OCI-LY7 (cell line): ENCODE measurements at places on chromosomes 5 and 9. TPM values are rescaled to one million over a fixed set of nuclear protein-coding genes. Genes with fewer than 3 reads are reported as not detected.

DNA sequence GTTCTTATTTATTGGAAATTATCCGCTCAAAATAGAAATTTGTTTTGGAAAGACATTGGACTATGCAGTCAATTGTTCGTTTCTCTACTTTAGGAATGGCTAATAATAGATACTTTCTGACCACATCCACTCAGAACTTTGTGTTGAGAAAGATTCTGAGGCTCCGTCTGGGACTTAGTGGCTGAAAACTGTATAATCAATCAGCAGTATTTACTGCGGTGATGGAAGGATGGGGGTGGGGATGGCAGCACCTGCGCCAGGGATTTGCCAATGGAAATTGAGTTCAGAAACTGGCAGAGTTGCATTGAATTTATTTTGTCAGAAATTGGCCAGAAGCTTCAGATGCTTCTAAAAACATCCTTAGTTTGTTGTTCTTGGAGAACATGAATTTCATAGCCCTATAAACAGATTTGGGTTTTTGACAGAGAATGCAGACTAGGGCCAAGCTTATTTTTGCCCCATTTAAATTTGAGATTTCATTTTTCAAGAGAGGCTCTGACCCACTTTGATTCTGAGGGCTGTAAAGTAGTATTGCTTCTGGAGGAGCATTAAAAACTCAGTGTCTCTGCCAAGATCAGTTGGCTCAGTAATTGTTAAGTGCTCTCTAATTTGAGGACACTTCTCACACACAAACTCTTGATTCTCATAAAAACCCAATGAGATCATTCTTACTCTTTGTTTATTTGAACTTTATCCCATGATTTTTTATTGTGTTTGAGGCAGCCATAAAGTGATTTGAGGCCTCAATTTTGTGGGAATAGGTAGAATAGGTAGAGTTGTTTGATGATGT is 215.1 kb downstream of the CD180 start:
- DNase-seq = no peak

GRCh38 chr9:125558453-125559092 is 148.4 kb downstream of the MAPKAP1 start:
- DNase-seq = peak; percentile 72

GRCh38 chr5:111385970-111386831 is 126.1 kb downstream of the STARD4 start:
- no peak for DNase-seq

DNA sequence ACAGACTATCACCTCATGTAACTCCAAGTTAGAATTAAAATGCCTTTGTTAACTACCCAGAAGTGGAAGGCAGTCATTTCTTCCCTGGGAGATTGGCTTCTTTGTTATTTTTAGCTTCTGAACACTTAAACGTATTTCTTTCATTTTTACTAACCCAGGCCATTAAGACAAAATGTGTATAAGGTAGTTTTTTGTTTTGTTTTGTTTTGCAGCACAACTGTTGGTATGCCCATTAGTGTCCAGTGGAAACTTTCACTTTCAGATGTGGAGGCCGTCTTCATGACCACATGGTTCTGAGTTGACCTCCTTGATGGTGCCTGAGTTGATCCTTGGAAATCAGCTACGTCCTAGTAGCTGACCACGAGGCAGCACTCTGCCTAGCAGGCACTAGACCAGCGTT is 264.6 kb upstream of the ZNF608 start:
- DNase-seq = no peak

- DNase-seq = no peak
Measured at GRCh38 chr9:94699715-94700373, 26.7 kb upstream of the AOPEP start.

DNA sequence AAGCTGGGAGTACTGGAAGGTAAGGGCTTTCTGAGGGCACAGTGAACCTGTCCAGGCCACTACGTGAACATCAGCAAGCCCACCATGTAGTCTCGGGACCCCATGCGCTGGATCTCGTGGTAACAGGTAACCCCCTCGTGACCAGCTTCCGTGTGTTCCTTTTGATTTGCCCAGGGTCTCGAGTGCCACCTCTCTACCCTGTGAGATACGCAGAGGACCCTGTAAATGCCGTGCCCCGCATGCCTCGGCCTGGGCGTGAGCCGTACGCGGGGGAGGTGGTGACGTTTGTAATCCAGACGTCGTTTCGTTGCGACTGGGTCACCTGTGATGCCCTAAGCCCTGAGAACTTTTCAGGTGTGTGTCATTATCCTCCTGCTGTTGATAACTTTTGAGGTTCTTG is 45.5 kb downstream of the TENT4A start:
- DNase-seq = no peak

- no peak for DNase-seq
Measured at GRCh38 chr5:73137563-73138530, 17.5 kb downstream of the TMEM171 start.

- peak; percentile 19 for DNase-seq
Measured at GRCh38 chr9:4077499-4078102, 222.3 kb downstream of the GLIS3 start.

- DNase-seq = no peak
Measured at GRCh38 chr5:86124333-86124732, 493.4 kb upstream of the COX7C start.

DNA sequence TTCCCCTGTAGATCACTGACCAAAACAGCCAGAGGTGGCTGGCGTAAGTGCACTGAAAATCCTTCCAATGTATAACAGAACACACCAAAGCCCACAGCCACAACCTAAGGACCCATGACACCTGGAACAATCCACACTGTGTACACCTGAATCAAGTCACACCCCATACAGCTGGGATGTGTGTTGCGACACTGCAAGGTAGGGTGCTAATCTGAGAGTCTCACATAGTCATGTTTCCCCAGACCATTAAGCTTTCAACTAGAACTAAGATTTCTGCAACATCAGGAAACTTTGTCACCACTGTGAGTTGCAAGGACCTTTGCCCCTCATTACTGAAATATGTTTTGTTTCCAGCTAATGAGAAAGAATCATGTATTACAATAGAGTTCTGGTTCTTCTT is 59.4 kb downstream of the MED27 start:
- DNase-seq = no peak

GRCh38 chr9:91746904-91747303 is 203.1 kb downstream of the ROR2 start:
- DNase-seq = no peak

DNA sequence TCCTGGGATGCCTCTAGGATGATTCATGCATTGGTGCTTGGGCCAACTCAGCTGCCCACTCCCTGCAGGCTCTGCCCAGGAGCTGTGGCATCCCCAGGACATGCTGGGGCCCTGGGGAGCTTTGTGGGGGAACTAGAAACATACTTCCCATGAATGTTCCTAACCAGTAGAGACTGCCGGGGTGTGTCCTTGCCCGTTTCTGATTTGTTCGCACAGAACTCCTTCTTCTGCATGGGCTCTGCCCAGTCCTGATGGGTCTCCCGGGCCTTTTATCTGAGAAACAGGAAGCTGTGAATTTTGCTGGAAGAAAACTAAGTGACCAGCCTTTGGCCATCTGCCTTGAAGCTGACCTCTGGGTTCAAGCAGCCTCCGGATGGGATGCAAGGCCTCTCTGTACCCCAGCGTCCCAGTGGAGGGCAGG is 71.6 kb upstream of the RNU6ATAC start:
- no peak for DNase-seq

GPR150 gene
- total RNA-seq = not detected in 2 replicates

SPATA31D4 gene
- not detected in 2 replicates for total RNA-seq

GARIN3 gene
- not detected in 2 replicates for total RNA-seq

HSPB3 gene
- total RNA-seq = not detected in 2 replicates

NAIP gene
- total RNA-seq = 14.0 and 15.7 TPM in 2 replicates

AK8 gene
- total RNA-seq = 0.27 TPM in 1 of 2 replicates, not detected in the other
